ENCODE measurements at places on chromosomes 11 and 22. TPM values are rescaled to one million over a fixed set of nuclear protein-coding genes. Genes with fewer than 3 reads are reported as not detected.

Gene DNAJC24
- 26.0 TPM for total RNA-seq

Gene LRRC10B
- total RNA-seq = under 0.01 TPM

Gene A4GALT
- 31.4 TPM for total RNA-seq

Gene HPX
- total RNA-seq = 2.2 TPM

Gene GPR83
- not detected for total RNA-seq

Gene APOC3
- total RNA-seq = not detected

Gene CYTH4
- total RNA-seq = not detected

Gene MISFA
- total RNA-seq = 0.43 TPM

Gene BTG4
- not detected for total RNA-seq

Gene FOSL1
- total RNA-seq = 13.1 TPM

Gene MYO18B
- total RNA-seq = 0.22 TPM

Gene DDI1
- total RNA-seq = not detected

Gene WNT7B
- not detected for total RNA-seq
